ENCODE measurements at places on chromosomes 1 and 21. TPM values are rescaled to one million over a fixed set of nuclear protein-coding genes. Genes with fewer than 3 reads are reported as not detected.

DNA sequence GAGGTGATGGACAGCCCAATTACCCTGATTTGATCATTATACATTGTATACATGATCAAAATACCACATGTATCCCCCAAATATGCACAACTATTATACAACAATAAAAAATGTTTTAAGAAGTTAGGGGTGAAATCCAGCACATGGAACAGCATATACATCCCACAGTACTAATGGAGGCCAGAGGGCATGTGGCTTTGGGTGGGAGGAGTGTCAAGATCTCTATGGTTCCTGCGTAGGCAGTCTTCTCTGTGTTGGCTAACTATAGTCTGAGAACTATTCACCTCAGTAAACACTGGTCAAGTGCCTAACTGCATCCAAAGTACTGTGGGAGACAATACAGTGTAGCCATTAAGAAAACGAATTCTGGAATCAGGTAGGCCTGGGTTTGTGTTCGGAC is 74.1 kb downstream of the GADD45A start:
- no peak for DNase-seq

GRCh38 chr1:7561936-7562728 is 209.0 kb upstream of the VAMP3 start:
- no peak for DNase-seq

GRHL3 gene
- total RNA-seq = not detected

HMGCL gene
- 34.5 TPM for total RNA-seq

GRCh38 chr1:222654849-222655248 is 37.0 kb downstream of the MIA3 start:
- peak; percentile 60 for DNase-seq

ANKRD65 gene
- not detected for total RNA-seq
